ENCODE measurements at places on chromosomes 1 and 21. TPM values are rescaled to one million over a fixed set of nuclear protein-coding genes. Genes with fewer than 3 reads are reported as not detected.

The RXFP4 gene
- total RNA-seq, result not detected

The CSMD2 gene
- 14.6 TPM for total RNA-seq

DNA sequence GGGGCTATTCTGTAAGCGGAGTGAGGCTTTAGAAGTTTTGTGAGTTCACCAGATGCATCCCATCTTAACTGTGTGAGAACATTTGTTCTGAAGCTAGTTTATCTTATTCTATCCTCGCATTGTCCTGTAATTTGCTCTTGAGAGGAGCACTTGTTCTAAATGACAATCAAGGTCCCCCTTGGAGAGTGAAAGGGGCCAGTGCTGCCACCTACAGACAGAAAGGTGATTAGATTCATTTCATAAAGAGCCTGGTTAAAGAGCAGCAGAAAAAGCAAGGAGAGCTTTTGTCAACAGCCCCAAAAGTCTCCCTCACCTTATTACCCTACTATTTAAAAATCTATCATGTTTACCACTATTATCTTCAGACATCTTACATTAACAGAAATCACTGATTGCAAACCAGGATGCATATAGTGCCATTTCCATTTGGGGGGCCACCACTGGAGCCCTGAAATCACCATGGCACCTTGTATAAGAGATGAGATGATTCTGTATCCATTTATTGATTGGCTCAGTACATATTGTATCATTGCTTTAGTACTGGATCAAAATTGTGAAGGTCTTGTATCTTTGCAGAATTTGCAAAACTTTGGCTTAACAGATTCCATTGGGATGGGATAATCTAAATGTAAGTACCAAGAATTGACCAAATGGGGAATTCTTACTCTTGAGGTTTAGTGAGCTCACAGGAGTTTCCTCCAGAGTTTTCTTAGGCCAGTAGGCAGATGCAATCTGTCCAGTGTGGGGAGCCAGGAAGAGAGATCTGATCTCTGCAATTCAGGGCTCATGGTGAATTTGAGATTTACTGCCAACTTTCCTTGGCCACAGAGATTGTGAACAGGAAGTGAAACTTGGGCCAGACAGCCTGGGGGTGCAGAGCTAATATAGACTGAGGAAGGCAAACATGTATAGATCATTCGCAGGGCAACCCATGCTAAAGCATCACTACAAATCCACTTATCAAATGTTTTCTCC, 64.3 kb upstream of the TRABD2B start:
- peak; percentile 47 for DNase-seq
- no peak overlapping the region for H3K4me3 ChIP-seq
- no peaks in the 10 kb centered on the region for H3K27me3 ChIP-seq
- no peak overlapping the region for H3K27ac ChIP-seq
- no peaks in the 10 kb centered on the region for H3K36me3 ChIP-seq

- H3K27me3 ChIP-seq, result no peaks in the 10 kb centered on the region
- H3K27ac ChIP-seq, result no peak overlapping the region
- no peaks in the 10 kb centered on the region for H3K36me3 ChIP-seq
- no peaks in the 10 kb centered on the region for H3K4me1 ChIP-seq
- DNase-seq, result peak; percentile 81
- no peak overlapping the region for H3K4me3 ChIP-seq
These were observed 50.2 kb upstream of the TSHB start for GRCh38 chr1:114979278-114979891.

All from H1 (cell line).